ENCODE measurements at places on chromosomes 11 and 22.
A peak's percentile ranks its signal among the peaks of the same experiment; 100 is the strongest.

DNA sequence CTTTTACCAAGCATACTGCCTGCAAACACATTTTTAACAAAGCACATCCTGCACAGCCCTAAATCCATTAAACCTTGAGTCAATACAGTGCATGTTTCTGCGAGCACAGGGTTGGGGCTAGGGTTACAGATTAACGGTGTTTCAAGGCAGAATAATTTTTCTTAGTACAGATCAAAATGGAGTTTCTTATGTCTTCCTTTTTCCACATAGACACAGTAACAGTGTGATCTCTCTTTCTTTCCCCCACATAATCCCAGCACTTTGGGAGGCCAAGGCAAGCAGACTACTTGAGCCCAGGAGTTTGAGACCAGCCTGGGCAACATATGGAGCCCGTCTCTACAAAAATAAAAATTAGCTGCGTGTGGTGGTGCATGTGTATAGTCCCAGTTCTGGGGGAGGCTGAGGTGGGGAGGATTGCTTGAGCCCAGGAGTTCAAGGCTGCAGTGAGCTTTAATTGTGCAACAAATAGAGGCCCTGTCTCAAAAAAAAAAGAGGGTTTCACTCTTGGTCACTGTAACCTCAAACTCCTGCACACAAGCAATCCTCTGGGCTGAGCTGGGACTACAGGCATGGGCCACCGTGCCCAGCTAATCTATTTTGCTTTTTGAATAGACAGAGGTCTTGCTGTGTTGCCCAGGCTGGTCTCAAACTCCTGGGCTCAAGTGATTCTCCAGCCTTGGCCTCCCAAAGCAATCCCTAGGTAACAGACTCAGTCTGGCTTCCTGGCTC lies 19.7 kb upstream of the SLC3A2 start:
- no peak for DNase-seq

DNA sequence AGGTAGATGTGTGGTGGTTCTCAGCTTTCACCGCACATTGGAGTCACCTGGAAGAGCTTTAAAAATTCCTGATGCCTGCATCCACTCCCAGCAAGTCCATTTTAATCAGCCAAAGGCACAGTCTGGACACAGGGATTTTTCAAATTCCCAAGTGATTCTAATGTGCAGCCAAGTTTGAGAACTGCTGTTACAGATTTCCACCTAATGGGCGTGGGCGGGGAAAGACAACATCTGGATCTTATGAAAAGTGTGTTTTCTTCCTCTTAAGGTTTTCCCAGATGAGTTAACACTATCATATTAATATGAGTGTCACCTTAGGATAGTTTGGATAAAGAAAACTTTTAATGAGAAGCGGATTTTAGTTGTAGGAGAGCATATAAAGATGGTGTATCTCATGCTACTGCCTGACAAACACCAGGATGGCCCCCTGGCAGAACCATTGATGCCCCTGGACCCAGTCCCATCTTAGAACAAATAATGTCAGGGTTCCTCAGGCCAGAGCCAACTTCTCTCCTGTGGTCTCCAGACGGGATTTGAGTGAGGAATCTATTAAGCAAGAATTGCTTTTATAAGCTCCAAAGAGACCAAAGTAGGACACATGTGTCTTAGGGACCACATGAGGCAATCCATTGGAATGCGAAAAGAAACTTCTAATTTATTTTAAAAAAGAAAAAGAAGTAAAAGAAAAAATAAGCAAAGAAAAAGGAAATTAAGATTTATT lies 31.9 kb downstream of the POU2AF1 start:
- no peak for DNase-seq

GRCh38 chr11:132714859-132715440 lies 817.4 kb downstream of the OPCML start:
- DNase-seq = no peak

DNA sequence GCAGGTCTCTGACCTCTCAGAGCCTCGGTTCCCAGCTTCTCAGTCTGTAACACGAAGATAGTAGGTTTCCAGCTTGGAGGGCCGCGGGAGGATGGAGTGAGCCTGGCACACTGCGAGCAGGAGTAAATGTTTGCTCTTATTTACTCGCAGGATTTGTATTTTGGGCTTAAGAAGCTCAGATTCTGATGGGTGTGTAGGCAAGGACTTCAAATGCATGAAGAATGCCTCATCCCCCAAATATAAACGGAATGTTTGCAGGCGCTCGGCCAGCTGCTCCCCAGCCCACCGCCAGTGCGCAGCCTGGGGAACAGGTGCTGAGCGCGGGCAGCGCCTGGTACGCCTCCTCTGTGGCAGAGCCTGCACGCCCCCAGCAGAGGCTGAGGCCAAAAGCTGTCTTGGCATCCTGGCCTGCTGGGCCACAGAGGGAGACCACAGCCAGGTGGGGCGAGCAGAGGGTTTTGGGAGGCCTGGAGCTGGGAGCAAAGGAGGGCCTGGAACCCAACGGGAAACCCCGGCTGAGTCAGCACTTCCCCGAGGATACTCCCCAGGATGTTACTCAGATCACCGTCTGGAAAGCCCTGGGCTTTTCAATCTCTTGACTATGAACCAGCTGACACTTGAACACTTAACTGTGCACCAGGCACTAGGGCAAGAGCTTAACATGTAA lies 9.4 kb downstream of the EHD1 start:
- DNase-seq = no peak

DNA sequence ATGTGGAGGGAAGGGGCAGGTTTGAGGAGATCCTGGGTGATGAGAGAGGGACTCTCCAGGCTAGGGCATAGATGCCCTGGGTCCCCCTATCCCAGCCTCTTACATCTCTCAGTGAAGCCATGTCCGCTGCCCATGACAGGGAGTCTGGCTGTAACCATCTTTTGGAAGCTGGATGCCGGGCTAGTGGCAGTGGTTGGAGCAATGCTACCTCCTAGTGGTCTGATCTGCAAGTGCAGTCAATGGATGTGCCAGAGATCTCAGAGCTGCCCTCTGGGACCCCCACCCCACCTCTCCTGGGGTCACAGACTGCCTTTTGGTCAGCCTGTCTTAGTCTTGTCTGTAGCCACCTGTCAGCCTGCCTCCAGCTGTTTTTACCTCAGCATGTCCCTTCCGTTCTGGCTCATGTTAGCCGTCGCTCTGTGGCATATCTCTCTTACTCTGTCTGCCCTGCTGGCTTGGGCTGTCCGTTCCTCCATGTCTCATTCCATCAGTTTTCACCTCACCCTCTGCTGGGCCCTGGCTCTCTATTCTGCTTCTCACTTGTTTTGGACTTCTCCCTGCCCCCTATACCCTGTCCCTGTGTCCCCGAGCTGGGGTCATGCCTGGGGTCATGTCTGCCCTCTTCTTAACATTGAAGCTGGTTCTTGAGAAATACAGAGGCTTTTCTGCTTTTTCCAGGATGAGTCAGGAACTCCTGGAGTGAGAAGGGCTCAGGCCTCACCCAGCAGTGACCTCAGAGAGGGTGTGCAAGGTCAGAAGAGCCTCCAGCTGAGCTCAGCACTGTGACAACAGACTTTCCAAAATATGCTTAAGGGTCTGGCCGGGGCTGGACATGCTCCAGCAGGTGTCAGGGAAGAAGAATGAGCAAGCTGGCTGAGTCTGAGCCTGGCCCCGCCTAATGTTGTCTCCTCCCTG lies 52.0 kb upstream of the THY1 start:
- DNase-seq = peak; percentile 25

GRCh38 chr11:57458410-57459163 lies 1.7 kb upstream of the RTN4RL2 start:
- DNase-seq = peak; percentile 61

GRCh38 chr11:69079661-69080256 lies 31.0 kb downstream of the TPCN2 start:
- no peak for DNase-seq

DNA sequence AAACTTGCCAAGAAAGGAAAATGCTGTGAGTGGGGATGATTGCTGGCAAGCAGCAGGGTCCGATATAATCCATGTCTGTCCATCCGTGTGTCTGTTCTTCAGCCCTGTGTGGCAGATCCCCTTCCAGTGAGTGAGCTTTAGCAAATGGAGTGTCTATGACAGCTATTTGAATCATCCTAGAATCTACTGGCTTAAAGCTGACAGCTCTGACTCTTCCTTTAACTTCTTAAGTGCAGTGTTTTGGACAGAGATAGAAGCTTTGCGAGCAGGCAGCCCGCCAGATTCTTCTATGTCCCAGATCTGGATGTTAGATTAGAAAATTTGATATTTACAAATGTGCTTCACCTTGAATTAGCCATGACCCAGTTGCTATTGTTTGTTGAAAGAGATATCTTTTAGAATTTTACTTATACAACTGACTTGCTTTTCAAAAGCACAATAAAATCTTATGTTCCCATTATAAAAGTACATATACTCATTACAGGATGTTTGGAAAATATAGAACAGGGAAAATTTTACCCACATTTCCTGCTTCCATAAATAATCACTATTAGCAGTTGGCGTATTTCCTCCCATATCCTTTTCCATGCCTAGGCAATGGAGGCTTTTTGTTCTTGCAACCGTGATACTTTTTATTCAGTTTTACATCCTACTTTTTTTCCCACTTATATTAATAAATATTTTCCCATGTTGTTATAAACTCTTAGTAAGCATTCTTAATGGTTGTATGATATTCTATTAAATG lies 124.5 kb downstream of the COMMD9 start:
- DNase-seq = no peak

GRCh38 chr11:82733444-82734119 lies at the start of gene FAM181B:
Gene FAM181B, minus strand, starts transcription at chr11:82733864. Its CDS starts 135 bp downstream, at chr11:82733729.
- peak; percentile 5 for DNase-seq

DNA sequence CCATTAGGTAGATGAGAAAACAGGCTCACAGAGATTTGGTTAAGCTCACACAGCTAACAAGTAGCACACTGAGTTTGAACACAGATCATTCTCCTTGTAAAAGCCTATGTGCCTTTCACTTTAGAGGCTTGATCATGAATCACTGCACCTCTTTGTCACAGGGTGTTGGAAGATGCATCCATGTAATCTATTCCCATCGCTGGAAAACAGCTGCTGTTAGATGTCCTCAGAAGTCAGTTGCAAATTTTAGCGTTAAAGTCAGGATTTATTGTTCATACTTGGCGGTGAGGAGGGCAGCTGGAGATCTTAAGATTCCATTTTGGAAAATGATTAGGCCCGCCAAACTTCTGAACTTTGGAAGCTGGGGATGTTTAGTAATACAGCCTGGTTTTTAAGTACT lies 2.6 kb downstream of the CNTF start:
- DNase-seq = no peak

GRCh38 chr11:119599864-119600541 lies 129.0 kb downstream of the NECTIN1 start:
- DNase-seq = no peak

DNA sequence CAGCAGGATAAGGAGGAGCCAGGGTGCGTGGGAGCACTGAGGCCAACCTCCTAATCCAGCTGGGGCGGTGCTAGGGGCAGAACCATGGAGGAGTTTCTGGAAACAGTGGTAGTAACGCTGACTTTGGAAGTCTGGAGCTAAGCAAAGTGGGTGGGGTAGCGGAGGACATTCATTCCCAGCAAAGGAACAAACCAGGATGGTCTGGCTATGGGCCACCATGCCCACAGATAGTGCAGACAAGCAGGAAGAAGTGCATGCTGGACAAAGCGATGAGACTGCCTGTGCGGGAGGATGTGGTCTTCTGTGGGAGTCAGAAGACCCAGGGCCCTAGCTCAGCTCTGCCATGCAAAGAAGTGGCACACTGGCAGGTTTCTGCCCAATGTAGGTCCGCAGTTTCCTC lies 71.6 kb upstream of the CSNK2A3 start:
- no peak for DNase-seq

DNA sequence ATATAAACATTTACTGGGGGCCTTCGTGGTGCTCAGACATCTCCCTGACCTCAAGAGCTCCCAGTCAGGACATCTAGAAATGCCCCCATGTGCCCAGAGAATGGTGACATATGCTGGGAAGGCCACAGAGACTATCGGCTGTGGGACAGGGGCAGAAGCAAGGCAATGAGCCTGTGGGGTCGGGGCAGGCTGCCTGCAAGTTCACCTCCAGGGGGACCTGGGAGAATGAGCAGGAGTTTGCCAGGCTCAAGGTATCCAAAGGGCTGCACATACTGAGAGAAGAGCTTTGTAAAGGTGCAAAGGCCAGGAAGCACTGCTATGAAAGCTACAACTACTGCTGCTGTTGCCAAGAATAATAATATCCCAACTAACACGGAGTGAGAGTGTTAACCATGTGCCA lies 233.9 kb downstream of the TENM4 start:
- no peak for DNase-seq

GRCh38 chr11:64206457-64207255 lies at the start of gene FERMT3:
Gene FERMT3, plus strand, starts transcription at chr11:64206721. Its CDS starts 644 bp downstream, at chr11:64207365.
- peak; percentile 92 for DNase-seq

GRCh38 chr11:65274735-65275682 lies 13.2 kb downstream of the POLA2 start:
- no peak for DNase-seq

DNA sequence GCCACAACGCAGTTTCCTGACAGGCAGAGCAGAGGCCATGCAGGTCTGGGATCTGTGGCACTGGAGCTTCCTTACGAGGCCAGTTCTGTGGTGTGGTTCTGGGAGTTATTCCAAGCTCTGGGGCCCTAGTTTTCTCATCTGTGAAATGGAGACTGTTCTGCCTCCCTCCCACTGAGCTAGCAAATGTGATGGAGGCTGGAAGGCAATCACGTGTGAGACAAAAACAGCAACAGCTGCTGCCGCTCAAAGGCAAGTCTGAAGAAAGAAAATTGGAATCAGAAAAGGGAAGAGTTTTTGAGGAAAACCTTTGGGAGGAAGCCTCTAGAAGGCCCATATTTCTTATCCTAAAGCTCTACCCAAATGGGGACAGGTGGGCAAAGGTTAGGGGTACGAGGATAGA lies 8.3 kb upstream of the RIC3 start:
- no peak for DNase-seq

- no peak for DNase-seq
These were observed 25.0 kb upstream of the IGLL1 start for GRCh38 chr22:23604939-23605712.

DNA sequence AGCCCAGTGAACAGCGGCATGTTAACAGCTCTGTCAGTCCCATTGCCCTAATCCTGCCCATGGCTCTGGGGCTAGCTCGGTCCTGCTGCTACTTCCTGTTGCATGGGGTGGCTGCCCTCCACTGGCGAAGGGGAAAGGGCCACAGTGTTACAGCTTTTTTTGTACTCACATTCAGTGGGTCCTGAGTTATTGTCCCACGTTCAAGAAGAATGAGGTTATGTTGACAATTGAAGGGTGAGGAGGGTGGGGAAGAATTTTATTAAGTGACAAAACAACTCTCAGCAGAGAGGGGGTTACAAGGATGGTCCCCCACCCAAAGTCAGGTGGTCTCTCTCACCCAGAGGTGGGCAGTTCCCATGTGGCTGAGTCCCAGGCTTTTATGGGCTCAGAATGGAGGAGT lies 17.7 kb upstream of the MS4A7 start:
- no peak for DNase-seq

GRCh38 chr11:73528013-73528412 lies 69.9 kb downstream of the FAM168A start:
- DNase-seq = no peak

DNA sequence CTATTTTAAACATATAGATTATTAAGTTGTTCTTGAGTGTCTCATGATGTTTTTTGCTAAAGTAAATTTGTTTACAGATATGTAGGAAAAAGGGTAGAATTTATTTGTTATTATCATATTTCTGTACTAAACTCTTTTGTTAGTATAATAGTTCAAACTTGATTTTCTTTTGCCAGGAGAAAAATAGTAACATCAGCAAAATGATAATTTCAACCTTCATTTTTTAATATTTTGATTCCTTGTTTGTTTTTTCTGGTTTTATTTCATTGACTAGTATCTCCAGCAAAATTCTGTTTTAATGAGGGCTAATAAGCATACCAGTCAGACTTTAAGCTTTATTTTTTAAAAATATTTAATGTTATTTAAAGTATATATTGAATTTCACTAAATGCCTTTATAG lies 4.0 kb downstream of the OR1S1 start:
- DNase-seq = no peak

Data from KG1 (cell line).